ENCODE measurements at places on chromosomes 13 and 19.

GRCh38 chr13:112728375-112729126 lies 38.7 kb downstream of the ATP11A start:
- no peak for DNase-seq

GRCh38 chr13:64755961-64756360 lies 2474.2 kb downstream of the PCDH9 start:
- DNase-seq = no peak

- DNase-seq = no peak
Observed at GRCh38 chr19:46133101-46133627, 8.7 kb upstream of the IGFL3 start.

GRCh38 chr19:18629166-18630088 lies 7.4 kb upstream of the KLHL26 start:
- DNase-seq = no peak

- no peak for DNase-seq
Observed at GRCh38 chr13:99305158-99305557, 2.0 kb downstream of the GPR183 start.

DNA sequence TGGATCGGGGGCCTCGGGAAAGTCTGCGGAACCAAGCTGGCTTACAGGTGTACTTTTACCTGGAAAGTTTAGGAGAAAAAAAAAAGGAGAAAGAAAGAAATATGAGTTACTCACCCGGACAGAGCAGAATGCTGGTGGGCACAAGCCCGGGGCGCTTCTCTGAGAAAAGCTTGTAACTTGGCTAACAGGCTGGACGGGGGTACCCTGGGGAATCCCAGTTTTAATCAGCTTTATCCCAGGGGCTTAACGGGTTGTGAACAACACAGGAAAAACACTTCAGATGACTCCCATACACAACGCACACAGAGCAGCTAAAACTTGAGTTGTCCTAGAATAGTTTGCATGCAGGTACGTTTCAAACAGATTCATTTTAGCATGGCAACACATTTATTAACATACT lies 37.3 kb downstream of the KLF2 start:
- DNase-seq = no peak

DNA sequence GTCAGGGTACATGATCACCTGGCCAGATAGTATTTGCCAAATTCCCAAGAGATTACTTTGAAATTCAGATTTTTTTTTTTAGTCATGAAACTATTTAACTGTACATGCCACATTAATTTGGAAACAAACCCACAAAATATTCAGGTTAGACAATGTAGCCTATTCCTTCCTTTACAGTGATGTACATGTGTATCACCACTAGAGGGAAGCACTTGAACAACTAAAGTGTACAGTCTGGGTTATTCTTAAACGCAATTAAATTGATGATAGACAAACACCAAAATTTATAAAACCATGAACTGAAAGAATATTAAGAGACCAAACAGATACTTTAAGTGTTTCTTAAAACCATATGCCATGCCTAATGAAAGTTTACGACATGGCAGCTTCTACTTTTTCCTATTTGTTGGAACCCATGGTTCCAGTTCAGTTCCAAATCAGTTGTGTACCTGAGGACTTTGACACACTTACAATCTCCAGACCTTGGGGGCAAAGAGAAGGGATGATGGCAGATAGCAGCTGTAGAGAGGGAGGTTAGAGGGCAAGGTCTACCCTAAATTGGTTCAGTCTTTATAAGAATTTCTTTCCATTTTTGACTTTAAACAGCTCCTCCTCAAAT lies 52.8 kb downstream of the TNFSF13B start:
- DNase-seq = no peak

GRCh38 chr19:15584541-15585115 lies 30.4 kb upstream of the CYP4F8 start:
- DNase-seq = peak; percentile 85

- no peak for DNase-seq
Observed at GRCh38 chr19:11480715-11481533, at the start of gene ELAVL3. Gene ELAVL3, minus strand, starts transcription at chr19:11481046. Its CDS starts 438 bp downstream, at chr19:11480608.

- no peak for DNase-seq
Observed at GRCh38 chr13:113049981-113050380, 55.6 kb upstream of the F7 start.

DNA sequence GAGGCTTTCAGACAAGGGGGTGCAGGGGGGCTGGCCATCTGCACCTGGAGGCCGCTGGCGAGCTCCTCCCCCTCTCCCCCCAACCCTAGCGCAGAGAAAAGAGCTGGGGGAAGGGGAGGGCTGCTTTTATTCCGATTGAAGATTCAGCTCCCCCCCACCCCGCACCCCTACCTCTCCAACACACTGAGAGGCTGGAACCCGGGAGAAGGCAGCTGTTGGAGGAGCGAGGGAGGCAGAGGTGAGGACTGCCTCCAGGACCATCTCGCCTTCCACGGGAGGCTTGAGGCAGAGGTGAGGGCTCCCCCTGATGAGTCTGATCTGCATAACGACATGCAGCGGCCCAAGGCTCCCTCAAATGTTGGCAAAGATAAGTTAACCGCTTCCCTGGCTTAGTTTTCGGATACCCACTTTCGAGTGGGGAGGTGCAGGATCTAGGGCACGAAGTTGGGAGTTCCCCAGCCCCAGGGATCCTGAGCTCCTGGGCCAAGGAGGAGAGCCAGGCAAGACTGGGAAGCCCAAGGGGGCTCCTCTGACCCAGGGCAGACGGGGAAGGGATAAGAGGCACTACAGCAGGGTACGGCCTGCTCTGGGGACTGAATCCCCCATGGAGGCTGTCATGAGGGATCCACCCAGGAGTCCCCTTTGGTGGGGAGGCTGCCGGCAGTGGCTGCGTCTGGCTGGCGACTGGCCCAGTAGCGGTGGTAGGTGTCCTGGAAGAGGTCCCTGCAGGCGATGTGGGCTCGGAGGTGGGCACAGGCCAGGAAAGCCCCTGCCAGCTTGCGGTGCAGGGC lies 1.2 kb upstream of the NUMBL start:
- DNase-seq = no peak

GRCh38 chr13:113837560-113838355 lies 26.1 kb downstream of the GAS6 start:
- no peak for DNase-seq

- peak; percentile 74 for DNase-seq
Observed at GRCh38 chr19:2034729-2035589, 16.1 kb downstream of the MKNK2 start.

GRCh38 chr19:44813070-44813840 lies 4.4 kb downstream of the BCAM start:
- DNase-seq = no peak

DNA sequence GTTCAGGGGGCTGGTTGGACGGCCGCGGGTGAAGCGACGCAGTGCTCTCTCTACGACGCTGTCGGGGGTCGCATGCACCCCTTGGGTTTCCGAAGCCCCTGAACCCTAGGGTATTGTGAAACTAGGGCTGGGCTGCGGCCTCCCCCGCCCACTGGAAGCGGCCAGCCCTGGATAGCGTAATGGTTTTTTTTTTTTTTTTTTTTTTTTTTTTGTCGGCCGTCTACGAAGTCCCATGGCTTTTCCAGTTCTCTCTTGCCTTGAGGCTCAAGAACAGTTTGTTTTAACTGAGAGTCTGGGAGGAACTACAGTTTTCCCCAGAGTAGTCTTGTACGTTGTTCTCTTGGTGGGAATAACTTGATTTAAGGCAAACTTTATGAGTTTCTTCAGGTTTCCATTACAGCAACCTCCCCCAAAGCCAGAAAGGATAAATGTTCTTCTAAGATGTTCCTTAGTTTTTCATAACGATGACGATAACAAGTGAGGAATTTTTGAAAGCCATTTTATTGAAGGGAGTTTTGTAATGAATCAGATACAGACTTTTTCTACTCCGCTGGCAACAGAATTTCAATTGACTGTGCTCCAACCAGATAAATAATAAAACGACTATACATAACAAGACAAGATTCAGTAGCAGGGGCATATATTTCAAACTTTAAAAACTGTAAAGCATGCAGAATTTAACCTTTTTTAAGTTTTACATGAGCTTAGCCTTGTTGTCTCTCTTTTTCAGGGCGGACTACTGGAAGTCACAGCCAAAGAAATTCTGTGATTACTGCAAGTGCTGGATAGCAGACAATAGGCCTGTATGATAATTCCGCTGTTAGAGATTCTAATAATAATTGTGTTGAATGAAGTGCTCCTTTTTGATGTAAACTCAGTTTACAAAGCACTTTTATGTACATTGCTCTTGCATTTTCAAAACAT lies 867 bp downstream of the WBP4 start:
- DNase-seq = no peak

GRCh38 chr13:40994581-40995230 lies 24.4 kb downstream of the ELF1 start:
- no peak for DNase-seq

GRCh38 chr13:40115426-40115825 lies 460.0 kb downstream of the COG6 start:
- DNase-seq = no peak

DNA sequence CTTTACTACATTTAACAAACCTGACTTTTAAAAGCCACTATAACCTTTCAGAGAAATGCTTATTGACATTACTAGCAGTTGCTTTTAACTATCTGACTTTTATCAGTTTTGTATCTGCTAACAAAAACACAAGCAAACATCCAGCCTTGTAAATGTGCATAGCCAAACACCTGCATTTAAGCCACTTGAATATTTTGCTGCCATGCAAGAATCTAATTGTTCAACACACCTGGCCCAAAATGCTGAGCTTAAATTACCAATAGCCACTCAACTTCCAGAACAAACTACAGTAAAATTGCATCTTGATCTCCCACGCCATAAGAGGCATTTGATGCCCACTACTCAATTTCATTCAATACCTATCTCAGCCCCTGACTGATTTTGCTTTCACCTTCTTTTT lies 9.3 kb downstream of the ZIC5 start:
- no peak for DNase-seq

DNA sequence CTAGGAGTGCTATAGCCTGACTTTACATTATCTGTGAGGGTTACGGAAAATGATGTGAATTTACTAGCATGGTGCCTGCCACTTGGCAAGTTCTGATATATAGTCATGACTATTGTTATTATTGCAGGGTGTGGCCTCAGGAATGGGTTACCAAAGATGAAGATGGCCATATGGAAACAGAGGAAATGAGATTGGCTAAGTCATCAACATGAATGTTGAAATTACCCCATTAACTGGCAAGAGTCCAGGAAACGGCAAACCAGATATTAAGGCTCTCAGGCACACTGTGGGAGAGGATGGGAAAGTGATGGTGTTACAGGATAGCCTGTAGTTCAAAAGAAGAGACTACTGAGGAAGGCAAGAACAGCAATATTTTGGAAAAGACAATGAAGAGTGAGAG lies 183.3 kb downstream of the KCNRG start:
- DNase-seq = no peak

DNA sequence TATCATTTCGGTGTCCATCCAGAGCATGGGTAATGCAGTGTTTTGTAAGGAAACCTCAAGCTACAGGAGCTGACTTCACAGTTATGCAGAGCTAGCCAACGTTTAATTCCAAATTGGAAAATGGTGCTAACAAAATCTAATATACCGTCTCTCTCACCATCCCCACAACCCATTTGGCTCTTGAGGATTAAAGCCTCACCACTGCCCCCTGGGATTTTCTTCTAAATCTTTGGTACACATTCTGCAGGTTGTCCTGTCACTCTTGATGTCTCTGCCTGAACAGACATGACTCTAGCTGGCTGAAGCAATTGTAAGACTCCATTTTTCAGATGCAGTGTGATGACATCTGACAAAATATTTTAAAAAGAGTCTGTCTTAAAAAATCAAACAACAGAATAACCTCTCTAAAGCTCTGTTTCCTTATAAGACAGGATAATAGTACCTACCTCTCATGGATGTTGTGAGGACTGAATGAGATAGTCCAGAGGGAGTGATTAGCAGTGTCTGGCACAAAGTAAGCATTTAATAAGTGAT lies 451.8 kb downstream of the SUCLA2 start:
- no peak for DNase-seq

DNA sequence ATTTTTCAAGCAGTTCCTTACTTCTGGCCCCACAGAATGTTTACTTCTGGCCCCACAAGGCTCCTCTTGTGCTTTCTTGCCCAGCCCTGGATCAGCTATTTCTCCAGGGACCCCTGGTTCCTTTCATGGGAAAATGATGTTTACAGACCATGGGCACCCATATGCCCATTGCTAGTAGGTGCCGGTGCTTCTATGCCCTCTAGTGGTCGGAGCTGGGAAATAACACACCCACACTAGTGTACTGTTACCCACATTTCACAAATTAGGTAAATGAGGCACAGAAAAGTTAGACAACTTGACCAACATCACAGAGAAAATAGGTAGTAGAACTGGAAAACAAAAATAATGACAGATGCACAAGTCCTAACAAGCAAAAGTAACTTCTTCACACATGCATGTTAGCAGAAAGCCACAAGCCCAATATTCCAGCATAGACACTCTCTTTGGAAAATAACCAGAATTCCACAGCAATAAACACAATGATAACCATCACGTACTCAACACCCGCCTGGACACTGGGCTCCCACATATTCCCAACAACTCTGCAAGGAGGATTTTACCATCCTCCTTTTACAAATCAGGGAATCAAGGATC lies 1.3 kb upstream of the CEACAM6 start:
- DNase-seq = peak; percentile 69

DNA sequence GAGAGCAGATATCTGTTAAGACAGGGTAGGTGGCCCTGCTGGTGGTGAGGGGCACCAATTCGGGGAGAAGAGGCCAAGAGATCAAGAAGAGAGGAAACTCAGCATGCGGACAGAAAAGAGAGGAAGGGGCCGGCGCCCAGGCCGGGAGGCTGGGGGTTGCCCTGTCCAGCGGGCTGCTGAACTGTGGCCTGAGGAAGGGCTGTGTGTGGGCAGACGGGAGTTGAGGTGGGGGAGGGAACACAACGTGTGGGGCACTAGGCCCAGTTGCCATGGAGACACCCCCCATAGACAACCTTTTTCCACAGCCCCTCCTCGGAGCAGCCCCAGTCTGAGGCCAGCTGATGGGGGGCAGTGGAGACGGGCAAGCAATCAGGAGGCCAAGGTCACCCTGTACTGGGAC lies 2.5 kb upstream of the CACNG8 start:
- no peak for DNase-seq

- no peak for DNase-seq
Observed at GRCh38 chr13:68851026-68851425, 1256.6 kb upstream of the ATXN8OS start.

GRCh38 chr13:81602241-81602640 lies 1261.3 kb upstream of the SPRY2 start:
- no peak for DNase-seq

DNA sequence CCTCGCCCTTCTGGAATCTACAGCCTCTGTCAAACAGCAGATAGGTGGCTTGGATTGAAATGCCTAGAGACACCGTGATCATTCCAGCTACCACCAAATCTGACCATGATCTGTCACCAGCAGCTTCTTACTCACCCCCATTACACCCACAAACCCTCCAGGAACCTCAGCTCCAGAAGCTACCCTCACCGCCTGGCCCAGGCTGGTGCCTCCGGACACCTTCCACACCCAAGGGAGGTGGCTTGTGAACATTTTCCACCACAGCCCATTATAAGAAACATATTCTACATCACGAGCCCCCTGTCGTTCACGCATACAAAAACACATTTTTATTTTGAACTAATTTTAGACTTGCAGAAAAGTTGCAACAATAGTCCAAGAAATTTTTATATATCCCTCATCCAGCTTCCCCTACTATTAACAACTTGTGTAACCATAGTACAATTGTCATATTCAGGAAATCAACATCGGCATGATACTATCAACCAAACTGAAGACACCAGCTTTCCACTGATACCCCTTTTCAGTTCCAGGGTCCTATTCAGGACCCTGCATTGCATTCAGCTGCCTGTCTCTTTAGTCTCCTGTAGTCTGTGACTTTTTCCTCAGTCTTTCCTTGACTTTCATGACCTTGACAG lies 15.4 kb upstream of the UBE2L5 start:
- DNase-seq = no peak

Measured in activated CD4-positive, CD25-positive, alpha-beta regulatory T cell treated with anti-CD3 and anti-CD28 coated beads, Interleukin-2, amount 50 U/mL, for 72 hours (primary cell).